ENCODE measurements at places on chromosomes 2 and 18.
A peak's percentile ranks its signal among the peaks of the same experiment; 100 is the strongest.

GRCh38 chr2:167293172-167293781 lies 405.0 kb downstream of the XIRP2 start:
- peak; percentile 16 for DNase-seq

DNA sequence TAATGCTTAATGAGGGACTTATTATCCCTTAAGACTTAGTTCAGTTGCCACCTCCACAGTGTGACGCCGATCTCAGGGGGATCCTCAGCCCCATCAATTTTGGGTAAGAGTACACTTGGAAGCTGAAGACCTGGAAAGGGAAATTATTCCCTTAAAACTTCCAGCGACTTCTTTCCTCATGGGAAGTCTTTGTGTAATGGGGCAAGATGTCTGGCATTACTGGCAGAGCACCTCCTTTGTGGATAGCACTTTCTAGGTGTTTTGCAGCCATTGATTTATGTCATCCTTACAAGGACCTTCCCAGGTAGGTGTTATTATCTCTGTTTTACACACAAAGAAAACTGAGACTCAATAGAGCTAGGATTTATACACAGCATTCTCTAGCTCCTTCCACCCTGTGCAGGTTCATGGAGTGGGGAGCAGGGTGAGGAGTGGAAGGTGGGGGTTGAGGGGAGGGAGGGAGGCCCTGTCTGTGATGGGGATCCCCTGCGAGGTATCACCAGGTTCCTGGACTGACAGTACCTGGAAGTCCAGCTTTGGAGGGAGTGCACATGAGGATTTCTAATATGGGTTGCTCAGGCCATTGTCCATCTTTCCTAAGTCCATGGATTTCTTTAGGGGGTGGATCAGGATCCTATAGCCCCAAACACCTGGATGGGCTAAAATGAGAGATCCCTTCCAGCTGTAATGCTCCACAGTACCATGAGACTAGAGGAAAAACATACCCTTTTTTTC lies 79.4 kb downstream of the MYCN start:
- DNase-seq: no peak

- no peak for DNase-seq
These were observed 24.5 kb upstream of the PEX13 start for GRCh38 chr2:60992985-60993392.

DNA sequence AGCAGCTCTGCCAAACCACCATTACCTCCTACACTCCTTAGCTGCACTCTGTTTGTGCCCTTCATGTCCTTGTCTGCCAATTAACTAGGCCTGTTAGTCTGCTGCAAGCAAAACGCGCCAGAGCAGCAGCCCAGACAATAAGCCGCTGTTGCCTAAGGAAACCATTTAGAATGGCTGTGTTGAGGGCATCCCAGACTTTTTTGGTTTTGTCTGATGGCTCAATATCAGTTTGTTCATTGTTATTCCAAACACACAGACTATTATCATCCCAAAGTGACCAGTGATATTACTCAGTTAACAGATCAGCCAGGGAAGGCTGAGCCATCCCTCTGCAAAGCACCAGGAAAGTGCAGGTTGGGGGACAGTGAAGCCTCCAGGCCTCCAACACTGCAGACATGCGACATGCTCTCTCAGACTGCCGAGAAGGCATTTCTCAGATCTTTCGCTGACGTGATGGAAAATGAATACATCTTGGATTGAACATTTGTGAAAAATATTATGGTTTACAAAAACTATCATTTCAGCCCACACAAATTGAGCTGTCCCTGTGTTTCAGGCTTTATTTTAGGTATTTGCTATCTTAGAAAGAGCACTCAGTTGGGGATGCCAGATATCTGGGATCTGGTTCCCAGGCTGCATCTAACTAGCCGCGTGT lies 182.0 kb upstream of the HNRNPA3 start:
- DNase-seq: no peak

DNA sequence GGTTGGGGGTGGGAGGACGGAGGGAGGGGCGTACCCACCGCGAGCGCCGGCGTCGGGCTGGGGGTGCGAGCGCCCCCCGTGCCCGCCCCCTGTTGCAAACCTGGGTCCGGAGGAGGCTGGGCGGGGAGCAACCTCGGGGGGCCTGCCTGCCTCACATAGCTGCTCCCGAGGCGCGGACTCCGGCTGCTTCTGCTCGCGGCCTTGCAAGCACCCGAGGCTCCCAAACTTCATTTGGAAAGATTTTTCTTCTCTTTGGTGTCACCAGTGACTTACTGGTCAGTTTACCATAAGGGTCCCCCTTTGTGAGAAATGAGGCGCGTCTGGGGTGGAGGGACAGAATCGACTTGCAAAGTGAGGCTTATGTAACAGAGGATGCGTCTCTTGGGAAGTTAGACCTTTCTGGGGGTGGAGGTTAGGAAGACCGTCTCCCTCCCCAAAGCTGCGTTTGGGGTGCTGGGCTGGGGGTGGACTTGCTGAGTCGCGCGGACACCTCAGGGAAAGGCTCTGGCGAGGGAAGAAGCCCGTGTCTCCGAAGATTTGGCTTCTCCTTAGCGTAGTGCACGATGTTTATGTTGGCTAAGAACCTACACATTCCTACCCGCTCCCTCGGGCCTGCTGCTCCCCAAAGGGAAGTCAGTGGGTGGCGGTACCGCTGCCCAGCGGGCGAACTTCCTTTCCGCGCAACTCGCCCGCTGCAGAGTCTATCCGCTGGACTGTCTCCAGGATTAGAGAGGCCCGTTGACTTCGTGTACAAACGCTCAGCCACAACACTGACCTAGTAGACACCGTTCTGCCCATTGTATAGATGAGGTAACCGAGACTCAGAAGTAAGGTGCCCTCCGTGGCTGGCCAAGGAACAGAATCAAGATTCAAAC lies 559 bp downstream of the TMEM37 start:
- peak; percentile 9 for DNase-seq

DNA sequence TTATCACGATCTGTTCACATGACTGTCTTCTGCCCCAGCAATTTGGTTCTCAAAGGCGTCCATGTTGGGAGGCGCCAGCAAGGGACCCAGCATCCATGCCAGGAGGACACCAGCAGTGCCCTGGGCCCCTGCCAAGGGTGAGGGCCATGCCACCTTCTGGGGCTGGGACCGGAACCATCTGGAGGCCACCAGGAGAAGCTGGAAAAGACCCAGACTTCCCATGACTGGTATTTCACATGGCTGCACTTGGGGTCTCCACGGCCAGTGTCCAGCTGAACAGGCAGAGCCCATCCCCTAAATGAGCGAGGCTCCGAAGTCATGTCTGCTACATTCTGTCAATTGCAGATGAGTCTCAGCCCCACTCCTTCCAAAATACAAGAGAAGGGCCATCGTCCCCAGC lies 306.8 kb upstream of the HS6ST1 start:
- no peak for DNase-seq

- peak; percentile 7 for DNase-seq
These were observed 25.4 kb upstream of the SOX11 start for GRCh38 chr2:5666798-5667197.

- DNase-seq: no peak
These were observed 36.8 kb upstream of the SEMA4C start for GRCh38 chr2:96906729-96907114.

DNA sequence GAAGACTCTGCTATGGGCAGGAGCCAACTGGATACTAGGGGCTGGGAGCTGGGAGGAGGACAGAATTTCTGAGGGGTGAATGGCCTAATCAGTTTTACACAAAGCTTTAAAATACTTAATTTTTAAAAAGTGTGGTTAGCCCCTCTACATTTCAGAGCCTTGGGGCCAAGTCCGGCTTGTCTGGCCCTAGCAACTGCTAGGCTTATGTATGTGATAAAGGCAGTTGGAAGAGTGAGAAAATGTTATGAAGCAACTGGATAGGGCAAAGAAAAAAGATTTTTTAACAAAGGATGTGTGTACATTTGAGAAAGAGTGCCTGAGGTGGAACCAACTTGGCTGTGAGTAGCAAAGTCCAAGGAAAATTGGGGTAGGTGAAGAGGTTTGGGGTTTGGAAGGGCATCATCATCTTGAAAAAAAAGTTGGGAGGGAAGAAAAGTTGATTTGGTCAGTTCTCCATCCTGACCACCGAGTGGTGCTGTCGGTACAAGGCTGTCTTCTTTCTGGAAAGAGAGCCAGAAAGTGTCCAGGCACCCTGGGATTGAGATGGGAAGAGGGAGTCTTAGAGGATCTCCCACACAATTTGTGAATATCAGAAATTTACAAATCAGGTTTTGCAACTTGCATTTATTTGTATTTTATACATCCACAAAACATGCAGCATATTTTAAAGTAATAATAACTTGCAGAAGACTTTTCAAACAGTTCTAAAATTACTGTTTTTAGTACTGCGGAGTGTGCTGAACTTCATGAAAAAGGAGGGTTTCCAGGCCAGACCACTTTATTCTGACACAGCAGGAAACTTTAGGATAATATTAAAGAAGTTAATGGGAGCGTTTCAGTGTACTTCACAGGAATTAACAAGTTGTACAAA lies 10.5 kb upstream of the CDK15 start:
- peak; percentile 71 for DNase-seq

- DNase-seq: no peak
These were observed 61.2 kb downstream of the DCC start for GRCh38 chr18:52401236-52401635.
